ENCODE measurements at places on chromosomes 7 and 10.

GRCh38 chr7:106284714-106285050 is at the start of gene NAMPT:
Gene NAMPT, minus strand, starts transcription at chr7:106284983. Its CDS starts 99 bp downstream, at chr7:106284884.
- DNase-seq, result no peak

DNA sequence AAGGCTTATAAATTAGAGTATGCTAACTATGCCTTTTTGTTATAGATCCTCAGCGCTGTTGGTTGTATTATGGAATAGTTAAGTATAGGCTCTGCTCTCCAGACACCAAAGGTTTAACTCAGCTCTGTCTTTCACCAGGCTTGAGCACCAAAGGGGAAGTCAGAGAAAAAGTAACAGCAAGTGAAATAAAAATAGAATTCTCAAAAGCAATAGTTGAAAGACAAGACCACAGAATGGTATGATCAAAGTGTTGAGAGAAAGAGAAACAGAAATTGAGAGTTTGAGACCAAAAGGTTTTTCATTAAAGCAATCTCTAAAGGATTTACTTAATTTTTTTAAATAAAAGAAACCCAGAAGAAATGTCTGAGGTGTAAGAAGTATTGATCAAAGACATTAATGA is 529.8 kb upstream of the C7orf33 start:
- DNase-seq, result no peak

DNA sequence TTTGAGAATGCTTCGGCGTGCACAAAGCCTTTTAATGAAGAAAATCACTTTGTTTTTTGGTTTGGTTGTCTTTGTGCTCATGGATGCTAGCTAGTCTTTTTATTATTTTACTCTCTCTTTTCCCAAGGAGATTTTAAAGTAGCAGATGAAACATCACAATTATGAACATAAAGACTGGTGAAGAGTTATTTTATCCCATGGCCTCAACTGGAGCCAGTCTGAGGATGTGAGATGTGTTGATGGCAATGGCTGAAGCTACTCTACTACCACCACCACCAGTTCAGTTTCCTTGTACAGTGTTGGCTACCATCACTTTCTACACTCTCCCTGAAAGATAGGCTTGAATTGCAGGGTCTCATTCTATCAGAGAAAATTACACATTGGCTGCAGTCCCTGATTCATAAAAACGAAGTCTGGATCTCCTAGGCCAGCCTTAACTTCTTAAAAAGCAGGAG is 494 bp upstream of the HERC4 start:
- no peak for DNase-seq

GRCh38 chr7:37109843-37110242 is 338.8 kb downstream of the ELMO1 start:
- no peak for DNase-seq

- DNase-seq, result no peak
Observed at GRCh38 chr7:1255817-1256340, 23.2 kb downstream of the UNCX start.

GRCh38 chr10:119657725-119658124 is 6.5 kb downstream of the BAG3 start:
- DNase-seq, result no peak

- DNase-seq, result no peak
Observed at GRCh38 chr7:27579565-27579964, 83.1 kb downstream of the HIBADH start.

GRCh38 chr7:44981035-44981706 is 2.4 kb upstream of the MYO1G start:
- no peak for DNase-seq

DNA sequence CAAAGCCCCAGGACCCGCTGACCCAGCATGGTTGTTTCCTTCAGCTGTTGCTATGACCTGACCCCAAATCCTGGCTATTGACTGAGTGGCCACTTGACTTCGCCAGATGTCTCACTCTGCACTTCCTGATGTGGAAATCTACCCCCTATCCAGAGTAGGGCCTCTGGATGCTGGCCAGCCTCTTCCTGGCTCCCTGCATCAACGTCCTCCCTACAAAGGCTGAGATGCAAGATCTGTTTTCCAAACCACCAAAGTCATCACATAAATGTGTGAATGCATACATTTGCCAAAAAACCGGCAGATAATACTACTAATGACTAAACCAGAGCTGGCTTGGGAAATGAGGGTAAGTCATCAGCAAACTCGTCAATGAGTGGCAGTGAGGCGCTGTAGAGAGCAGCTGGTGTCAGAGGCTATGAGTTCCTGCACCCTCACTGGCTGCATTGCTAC is 70.4 kb downstream of the PYROXD2 start:
- DNase-seq, result no peak

DNA sequence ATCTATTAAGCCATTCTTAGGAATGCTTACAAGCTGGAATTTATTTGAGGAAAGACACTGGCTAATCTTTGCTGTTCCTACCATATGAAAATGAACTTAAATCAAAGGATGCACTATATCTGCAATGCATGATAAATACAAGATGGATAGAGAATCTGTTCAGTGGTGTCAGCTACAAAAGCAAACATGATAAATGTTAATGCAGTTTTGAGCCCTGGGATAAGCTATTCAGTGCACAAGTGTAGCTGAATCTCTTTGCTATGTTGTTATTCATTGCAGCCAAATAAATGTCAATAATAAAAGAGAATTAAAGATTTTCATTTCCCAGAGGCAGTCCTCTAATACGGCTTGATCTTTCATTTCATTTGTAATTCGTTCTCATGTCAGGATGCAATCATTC is 223.8 kb upstream of the KAT6B start:
- no peak for DNase-seq

DNA sequence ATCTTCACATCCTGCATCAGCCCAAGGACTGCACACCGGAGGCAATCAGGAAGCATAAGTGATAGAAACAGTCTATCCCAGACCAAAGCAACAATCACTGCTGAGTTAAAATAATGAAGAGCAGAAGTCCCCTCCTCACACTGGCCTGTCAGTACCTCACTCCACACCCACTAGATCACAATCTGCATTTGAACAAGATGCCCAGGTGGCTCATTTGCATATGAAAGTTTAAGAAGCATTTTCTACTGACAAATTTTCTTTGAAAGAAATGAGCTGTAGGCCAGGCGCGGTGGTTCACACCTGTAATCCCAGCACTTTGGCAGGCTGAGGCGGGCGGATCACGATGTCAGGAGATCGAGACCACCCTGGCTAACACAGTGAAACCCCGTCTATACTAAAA is 77.4 kb downstream of the CUL2 start:
- no peak for DNase-seq

GRCh38 chr10:103564776-103565520 is 71.4 kb downstream of the NEURL1 start:
- no peak for DNase-seq

GRCh38 chr7:55574051-55574717 is 1.9 kb upstream of the VOPP1 start:
- no peak for DNase-seq

- DNase-seq, result no peak
Observed at GRCh38 chr10:126215746-126216631, 172.3 kb downstream of the ADAM12 start.

DNA sequence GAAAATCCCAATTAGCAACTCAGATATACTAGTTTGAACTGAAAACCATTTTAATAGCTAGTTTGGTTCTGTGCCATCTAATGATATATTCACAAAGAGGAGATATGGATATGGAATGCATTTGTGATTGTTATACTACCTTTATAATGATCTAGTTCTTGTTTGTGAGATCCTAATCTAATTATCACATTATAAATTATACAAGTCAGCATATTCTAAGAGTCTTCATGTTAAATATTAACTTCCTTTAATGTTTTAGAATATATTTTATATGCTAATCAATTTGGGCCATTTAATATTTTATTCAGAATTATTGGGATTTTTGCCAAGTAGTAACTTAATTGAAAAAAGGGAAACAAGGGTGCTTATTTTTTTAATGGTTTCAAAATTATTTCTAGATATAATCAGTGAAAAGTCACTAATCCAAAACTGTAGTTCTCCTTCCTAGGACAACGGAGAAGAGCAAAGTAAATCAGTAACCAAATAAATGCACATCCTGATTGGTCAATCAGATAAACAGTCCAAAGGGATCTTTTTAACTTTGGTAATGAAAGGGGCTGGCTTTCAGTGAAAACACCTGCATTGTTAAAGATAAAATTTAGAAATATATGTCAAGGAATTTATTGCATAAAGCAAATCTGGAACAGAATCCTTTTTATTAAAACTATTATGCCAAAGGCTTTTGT is 173.9 kb upstream of the MEOX2 start:
- DNase-seq, result no peak

DNA sequence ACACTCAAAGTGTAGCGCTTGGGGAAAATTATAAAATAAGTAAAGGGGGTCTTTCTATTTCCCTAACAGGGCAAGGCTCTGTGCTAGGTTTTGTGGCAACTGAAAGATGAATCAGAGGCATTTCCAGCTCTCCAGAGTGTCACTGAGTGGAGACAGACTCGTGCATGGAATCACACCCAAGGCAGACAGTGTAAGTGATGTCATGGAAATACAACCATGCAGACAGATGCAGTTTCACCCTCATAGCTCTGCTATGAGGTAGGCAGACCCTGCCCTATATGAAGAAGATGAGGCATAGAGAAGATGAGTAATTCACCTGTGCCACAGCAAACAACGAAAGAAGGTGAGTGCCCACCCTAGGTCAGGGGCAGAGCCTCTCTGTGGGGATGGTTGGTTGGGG is 57.2 kb upstream of the PITRM1 start:
- DNase-seq, result no peak

- DNase-seq, result no peak
Observed at GRCh38 chr10:78287618-78288017, 254.0 kb downstream of the RPS24 start.

DNA sequence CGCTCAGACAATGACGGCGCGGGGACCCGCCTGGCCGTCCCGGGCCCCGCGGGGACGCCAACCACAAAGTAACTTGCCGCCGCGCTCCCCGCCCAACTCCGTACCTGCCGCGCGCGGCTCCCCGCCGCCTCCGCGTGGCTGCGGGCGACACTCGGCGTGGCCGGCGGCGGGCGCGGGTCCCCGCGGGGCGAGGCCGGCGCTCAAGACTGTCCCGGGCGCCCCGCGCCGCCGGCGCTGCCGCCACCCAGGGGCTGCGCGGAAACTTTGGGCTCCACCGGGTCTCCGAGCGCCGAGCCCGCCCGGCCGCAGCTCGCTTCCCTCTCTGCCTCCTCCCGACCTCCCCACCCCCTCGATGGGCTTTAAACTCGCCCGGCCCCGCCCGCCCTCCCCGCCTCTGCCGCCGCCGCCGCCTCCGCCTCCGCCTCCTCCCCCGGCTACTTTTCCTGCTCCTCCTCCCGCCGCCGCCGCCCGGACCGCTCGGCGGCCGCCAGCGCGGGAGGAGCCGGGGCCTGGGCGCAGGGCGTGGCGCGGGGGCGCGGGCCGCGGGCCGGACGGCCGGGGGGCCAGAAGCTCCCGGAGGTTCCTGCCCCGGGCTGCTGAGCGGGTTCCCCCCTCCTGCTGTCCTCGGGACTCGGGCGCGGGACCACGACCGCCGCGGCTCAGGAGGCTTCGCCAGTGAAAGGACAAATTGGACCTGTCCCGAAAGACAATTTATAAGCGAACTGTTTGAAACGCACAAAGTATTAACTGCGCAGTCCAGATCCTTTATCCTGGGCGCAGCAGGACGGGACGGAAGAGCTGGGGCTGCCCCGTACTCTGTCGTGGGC is 10.6 kb upstream of the GRB10 start:
- DNase-seq, result no peak

GRCh38 chr7:78635026-78635793 is 818.3 kb downstream of the MAGI2 start:
- DNase-seq, result no peak

GRCh38 chr7:64174941-64175340 is 32.1 kb upstream of the ZNF735 start:
- DNase-seq, result no peak

- DNase-seq, result no peak
Observed at GRCh38 chr7:50644114-50644513, 78.9 kb upstream of the DDC start.

- DNase-seq, result no peak
Observed at GRCh38 chr10:127158662-127159061, 37.7 kb downstream of the INSYN2A start.

DNA sequence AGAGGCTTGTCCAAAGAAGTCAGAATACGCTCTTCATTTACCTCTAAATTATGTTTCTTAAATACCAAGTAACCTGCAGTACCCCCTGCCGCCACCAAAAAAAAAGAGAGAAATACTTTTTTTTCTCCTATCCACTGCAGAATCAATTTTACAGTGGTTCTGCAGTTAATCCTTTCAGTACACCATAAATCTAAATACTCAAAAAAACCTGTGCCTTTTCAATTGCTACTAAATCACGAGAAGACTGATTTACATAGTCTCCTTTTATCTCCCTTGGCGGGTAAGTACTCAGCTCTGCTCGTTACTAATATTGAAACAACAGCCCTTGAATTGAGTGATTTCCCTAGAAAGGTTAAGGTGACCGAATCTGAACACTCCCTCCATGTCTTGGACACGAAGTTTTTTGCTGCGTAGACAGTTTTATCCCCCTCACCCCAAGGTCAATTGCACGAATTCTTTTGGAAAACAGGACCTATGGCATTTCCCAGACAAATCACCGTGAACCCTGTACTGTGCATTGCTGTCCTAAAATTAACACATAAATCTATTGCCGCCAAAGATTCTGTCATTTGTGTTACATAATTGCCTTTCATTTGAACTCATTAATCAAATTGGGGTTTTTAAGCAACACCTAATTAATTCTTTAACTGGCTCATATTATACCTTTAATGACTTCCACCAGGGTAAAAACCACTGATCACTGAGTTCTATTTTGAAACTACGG is 512 bp upstream of the VIM start:
- DNase-seq, result no peak

DNA sequence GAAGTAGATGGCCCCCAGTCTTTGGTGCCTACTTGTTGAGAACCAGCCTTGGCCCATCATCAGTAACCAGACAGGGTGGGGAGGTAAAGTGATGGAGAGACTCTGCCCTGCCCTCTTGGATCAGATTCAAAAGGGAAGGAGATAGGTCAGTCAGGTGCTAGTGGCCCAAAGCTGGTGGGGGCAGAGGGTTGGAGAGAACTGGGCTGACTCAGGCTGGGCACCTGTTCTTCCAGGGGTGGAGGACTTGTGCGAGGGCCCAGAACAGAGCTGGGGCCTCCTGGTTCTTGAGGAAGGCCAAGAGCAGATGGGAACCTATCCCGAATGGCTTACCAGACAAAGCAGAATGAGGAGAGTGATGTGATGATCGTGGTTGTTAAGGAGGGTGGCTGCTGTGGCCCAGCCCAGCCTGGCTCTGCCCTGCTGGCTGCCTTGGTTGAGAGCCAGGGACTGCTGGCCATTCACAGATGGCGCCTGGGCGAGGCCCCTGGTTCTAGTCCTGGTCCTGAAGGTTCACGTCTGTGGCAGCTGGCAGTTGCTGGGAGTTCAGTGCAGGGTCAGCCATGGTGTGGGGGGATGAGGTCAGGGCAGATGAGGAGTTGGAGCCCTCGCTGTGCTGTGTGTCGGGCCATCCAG is 36.6 kb downstream of the PALD1 start:
- no peak for DNase-seq

DNA sequence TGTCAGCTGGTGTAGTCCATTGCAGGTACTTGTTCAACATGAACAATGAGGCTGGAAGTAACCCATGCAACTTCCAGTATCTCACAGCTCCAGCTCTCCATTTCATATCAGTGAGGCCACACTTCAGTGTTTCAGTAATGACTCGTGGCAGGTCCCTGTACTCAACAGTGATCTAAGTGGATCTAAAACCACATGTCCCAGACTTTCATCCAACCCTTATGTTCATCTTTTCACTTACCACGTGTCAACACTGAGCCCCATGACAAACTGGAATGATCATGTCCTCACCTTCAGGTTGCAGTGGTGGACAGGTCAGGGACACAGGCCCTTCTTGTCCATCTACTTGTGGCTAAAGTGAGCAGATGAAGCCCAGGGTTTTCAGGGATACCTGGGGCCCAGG is 155.0 kb upstream of the GRB10 start:
- no peak for DNase-seq

Measured in activated gamma-delta T cell treated with anti-CD3 and anti-CD28 coated beads, Interleukin-2, amount 50 U/mL, for 16 hours (primary cell).